Activated CD8-positive, alpha-beta memory T cell treated with anti-CD3 and anti-CD28 coated beads for 1 hour (primary cell): ENCODE measurements at places on chromosomes 6 and 20.

GRCh38 chr6:34082864-34083626 lies 62.8 kb downstream of the GRM4 start:
- no peak for DNase-seq

DNA sequence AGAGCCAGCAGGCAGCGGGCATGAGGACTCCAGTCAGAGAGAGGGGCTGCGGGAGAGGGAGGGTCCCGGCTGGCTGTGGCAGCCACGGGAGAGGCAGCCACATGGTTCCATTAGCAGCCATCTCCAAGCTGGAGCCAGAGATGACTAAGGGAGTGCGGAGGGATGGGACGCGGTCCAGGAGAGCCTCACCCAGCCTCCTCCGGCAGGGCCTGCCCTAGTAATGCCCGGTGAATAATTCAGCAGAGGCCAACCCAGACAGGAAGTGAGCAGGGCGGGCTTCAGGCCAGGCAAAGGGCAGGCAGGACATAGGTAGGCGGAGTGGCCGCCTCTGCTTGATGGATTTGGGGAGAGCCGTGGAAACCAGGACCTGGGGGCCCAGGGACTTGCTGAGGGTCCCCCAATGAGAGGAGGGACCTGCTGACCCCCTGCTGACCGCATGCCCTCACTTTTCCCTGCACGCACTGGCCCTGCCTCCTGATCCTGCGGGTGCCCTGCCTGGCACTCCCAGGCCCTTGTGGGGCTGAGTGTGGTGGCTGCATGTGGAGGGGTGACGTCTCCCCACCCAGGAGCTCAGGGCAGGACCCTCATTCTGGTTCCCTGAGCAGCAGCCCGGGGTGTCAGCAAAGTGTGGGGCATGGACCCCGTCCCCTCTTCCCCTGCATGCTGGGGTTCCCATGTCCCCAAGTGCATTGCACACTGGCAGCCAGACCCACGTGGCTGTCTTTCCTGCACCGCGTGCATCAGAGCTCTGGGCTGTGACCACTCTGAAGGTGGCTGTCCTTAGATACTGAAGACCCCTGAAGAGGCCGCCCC lies 51.8 kb upstream of the SLCO4A1 start:
- no peak for DNase-seq

GRCh38 chr6:53724501-53724900 lies 58.9 kb upstream of the KLHL31 start:
- no peak for DNase-seq

GRCh38 chr20:58710481-58711265 lies 18.1 kb downstream of the NPEPL1 start:
- DNase-seq: no peak

DNA sequence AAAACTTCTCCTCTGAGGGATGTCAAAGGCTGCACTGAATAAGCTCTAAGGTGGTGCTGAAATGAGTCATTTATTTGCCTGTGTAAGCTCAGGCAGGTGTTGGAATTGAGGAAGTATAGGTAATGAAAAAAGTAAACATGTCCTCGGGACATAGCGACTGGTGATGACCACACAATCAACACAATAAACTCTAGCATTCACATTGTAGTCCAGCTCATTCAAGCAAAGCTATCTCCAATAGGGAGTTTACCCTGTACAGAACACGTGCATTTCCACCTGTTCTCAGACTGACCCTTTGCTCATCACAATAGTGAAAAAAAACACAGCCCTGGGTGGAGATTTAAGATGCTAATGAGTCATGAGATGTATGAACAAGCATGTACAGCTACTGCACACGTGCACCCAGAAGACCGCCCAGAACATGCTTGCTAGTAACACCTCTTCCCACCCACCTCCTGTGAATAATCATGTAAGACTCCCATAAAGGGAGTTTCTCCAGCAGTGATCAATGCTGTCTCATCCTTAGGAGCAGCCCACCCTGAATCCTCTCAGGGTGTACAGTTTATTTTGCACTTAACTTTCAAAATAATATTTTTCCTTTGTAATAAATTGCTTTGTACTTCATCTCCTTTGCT lies 33.0 kb upstream of the POU5F1 start:
- no peak for DNase-seq

DNA sequence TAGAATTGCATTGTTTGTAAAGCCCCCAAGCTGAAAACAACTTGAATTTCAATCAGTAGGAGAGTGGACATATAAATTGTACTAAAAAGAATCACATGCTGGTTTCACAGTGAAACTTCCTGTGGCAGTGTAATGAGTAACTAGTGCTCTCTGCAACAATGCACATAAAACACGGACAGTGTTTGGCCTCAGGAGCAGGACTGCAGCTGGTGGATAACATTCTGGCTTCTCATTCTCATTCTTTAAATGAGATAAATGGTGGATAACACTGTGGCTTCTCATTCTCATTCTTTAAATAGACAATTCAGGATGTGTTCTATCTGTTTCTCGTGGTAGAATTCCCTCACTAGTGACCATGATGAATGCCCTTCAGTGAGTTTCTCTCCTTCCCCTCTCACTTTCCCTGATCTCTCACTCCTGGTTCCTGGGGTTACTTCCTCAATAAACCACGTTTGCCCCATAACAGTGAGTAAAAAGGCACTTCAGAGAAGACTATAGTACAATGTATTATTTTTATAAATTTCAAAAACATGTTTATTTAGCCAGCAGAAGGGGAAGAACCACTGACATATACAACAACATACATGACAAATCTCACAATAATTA lies 59.9 kb downstream of the SLC22A2 start:
- DNase-seq: no peak

GRCh38 chr6:106702046-106702445 lies 72.7 kb downstream of the QRSL1 start:
- DNase-seq: no peak

GRCh38 chr6:162179196-162179951 lies 548.2 kb downstream of the PRKN start:
- DNase-seq: no peak

DNA sequence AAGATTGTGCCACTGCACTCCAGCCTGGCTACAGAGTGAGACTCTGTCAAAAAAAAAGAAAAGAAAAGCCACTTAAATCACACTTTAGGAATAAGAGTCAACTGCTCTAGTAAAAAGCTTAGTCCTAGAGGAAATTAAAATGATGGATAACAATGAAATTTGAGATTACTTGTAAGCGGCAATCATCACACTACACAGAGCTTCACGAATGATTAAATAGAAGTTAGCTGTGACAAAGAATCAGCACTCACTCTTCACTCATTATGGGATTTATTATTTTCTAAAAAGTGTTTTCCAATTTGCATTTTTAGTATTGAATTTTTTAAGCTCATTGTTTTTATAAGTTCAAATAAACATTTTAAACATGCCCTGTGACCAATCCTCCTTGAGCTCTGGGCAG lies 718.0 kb downstream of the UTRN start:
- no peak for DNase-seq
